ENCODE measurements at places on chromosomes 6 and 20.

GRCh38 chr20:56483970-56484369 lies 15.5 kb downstream of the RTF2 start:
- no peak for ATAC-seq

DNA sequence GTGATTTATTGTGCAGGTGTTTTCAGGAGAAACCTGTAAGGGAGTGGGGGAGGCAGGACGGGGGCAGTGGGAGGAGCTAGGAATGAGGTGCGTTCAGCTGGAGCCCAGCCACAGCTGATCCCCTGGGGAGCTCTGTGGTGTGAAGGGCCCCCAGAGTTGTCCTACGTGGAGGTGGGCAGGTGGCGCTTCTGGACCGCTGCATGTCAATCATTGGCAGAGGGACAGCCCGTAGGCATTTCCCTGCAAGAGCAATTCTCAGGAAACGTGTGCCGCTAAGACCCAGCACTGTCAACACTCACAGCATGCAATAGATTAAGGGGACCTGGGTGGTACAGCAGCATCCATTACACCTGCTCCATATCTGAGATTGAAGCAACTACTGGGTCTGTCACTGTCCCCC lies 88.0 kb downstream of the PRND start:
- ATAC-seq: no peak

DNA sequence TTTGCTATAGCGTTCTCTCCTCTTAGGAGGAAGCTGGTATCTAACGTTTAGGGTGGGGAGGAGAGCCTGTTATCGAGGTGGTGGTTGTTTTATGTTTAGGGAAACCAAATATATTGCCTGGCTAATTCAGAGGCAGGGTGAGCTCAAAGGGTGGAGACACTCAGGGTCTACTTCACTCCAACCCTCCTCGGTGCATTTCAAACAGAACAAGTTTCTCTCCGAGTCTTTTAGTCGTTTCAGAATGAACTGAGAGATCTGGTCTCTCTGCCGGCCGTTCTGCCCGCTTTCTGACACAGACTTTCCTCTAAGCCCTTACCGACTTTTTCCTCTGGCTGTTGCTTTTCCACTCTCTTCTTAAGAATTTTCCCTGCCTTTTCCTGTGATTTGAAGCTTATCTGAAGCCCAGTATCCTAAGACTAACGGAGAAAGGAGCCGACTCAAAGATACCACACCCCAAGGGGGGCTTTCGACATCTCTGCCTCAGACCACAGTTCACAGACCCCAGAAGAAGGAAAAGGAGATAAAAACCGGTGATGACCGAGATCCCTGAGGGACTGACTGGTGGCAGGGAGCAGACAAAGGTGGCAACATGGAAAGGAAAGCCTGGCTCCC lies 865 bp downstream of the STK38 start:
- peak; percentile 7 for ATAC-seq

- ATAC-seq: no peak
Observed at GRCh38 chr6:110392727-110393126, 22.6 kb downstream of the DDO start.

DNA sequence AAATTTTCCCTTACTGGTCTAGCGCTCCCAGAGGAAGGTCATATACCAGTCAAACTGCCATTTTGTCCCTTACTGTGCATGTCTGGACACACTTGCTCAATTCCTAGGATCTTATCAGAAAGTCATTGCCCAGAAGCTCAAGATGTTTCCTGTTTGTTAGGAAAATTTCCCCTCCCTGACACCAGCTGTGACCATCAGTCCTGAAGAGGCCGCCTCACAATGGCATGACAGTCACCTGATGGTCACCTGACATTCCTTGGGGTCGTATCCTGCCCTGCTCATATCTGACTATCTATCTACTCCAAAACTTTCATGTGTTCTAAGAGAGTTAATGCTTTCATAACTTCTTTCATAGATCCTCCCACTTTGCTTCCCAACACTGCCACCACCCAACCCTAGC lies 219.9 kb downstream of the OTOR start:
- ATAC-seq: no peak

GRCh38 chr6:3450888-3451287 lies 6.0 kb downstream of the SLC22A23 start:
- ATAC-seq: no peak

DNA sequence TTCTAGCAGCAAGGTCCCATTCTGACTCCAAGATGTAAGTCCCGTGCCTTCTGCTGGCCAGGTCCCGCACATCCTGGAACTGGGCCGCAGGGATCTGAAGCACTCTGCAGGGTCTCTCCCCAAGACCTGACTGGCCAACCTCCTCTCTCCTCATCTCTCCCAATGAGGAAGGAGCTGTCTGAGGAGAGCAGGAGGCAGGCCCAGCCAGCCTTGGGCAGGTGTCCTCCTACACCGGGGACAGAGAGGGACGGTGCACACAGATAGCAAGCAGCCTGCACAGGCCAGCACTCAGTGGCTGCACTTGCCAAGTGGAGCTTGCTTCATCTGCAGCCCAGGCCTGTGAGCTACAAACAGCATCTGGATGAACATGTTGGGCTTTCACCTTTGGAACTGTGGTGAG lies 76.8 kb upstream of the CD93 start:
- ATAC-seq: no peak

GRCh38 chr6:39543095-39543494 lies 182.1 kb downstream of the KIF6 start:
- no peak for ATAC-seq

DNA sequence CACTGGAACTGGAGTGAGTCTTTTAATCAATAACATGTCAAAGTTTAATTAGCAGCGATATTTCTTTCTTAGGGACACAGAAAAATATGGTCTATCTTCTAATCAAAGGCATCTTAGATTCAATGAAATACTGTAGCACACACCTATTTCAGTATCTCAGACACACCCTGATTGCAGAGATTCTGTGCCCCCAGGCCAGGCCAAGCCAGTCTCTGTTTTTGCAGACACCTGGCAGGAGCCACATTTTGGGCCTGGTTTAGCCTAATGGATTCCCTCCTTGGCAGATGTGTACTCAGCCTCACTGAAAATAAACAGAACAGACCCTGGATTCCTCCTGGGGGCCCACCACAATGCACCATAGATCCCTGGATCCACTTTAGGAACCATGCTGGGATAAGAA lies 74.8 kb downstream of the LRFN2 start:
- ATAC-seq: no peak

DNA sequence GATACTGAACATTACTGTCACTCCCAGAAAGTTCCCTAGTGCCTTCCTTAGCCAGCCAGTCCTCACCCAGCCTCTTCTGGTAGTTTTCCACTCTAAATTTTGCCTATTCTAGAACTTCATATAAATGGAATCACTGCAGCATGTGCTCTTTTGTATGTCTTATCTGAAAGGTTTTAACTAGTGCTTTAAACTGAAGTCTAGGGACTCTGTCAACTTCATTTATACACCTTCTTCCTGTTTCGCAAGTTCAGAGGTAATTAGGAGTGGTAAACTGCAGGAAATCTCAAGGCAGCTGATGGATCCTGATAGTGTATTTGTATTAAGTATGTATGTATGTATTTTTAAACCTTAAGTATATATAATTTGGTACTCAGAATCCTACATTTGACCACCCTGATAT lies 94.3 kb downstream of the TCP11 start:
- no peak for ATAC-seq

DNA sequence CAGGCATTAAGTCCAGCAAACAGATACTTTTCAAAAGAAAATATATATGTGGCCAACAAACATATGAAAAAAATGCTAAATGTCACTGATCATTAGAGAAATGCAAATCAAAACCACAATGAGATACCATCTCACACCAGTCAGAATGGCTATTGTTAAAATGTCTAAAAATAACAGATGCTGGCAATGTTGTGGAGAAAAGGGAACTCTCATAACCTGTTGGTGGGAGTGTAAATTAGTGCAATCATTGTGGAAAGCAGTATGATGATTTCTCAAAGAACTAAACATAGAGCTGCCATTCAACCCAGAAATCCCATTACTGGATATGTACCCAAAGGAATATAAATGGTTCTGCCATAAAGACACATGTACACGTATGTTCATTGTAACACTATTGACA lies 20.6 kb downstream of the KCNQ5 start:
- ATAC-seq: no peak

GRCh38 chr6:125995972-125996580 lies 9.7 kb downstream of the TRMT11 start:
- ATAC-seq: peak; percentile 88

- ATAC-seq: peak; percentile 59
Observed at GRCh38 chr6:24910961-24911725, 24.6 kb downstream of the RIPOR2 start.

DNA sequence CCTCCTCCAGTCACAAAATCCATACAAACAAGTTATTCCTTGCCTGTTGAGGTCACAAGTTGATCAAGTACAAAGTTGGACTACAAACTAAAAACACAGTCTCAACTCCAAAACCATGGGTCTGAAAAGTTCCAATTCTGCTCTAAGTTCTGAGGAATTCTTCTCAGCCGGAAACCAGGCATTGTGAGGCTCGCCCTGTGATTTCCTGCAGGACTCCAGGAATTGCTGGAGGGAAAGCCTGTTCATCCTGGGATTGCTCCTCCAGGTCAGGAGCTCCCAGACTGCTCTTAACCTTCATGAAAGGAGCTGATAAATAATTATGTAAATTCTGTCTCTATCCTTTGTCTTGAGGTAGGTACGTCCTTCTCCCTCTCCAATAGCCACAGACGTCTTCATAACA lies 8.5 kb downstream of the TRAM2 start:
- ATAC-seq: no peak

DNA sequence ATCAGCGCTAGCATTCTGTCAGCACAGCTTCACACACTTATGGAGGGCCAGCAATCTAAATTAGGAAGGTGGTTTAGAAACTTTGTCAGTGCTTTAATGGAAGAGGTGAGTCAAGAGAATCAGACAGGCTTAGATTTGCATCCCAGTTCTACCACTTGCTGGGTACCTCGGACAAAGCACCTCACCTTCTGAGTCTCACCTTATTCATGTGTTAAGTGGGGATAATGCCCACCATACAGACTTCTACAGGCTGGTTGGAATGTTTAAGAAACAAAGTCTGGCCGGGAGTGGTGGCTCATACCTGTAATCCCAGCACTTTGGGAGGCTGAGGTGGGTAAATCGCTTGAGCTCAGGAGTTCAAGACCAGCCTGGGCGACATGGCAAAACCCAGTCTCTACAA lies 12.2 kb upstream of the STK35 start:
- ATAC-seq: peak; percentile 20

- no peak for ATAC-seq
Observed at GRCh38 chr20:47859278-47859677, 74.0 kb upstream of the SULF2 start.

GRCh38 chr20:40646361-40646760 lies 42.7 kb downstream of the MAFB start:
- ATAC-seq: no peak

DNA sequence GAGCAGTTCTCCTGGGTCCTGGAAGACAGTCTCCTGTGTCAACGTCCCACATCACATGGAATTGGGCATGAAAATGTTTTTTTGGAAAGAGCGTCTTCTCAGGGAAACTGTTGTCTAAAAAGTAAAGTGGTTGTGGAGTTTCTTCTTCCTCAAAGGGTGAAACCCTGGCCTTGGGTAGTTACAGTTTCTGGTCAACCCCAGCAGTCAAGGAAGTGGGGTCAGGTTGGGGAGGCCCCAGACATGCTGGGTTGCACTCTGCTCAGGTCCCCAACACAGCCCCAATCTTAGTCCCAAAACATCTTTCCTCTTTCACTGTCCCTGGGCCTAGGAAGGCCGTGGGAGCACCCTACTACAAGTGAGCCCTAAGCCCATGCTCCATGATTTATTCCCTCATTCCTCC lies 996 bp upstream of the NFKBIE start:
- ATAC-seq: no peak

DNA sequence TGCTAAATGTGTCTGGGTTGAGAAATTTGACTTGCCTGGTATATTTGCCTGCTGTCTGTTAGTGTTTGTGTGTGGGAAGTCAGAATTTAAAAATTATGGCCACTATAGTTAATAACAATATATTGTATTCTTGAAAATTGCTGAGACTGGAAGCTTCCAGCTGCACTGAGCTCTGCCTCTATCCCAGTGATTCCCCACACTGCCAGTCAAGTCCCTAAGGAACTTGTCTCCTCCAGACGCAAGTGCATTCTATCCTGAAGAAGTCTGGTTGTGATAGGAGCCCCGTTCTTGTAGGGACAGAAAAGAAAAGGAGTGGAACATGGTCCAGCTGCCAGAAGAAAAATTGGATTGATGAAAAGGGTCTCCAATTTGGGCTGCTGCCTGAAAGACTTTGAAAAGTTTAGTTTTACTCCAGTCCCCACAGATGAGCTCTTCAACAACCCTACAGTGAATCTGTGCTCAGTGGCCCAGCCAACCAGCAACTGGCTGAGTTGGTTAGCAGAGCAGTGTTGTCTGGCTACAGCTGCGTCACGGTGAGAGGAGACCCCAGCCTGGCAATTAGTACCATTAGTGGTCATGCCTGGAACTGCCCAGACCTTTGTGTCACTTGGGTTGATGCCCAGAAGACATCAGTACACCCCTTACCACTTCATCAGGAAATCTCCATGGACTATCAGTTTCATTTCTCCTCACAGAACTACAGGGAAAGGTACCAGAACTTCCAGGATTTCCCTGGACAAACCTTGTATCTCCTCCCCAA lies 183.1 kb upstream of the MCHR2 start:
- ATAC-seq: no peak

GRCh38 chr20:8255945-8256632 lies 124.0 kb downstream of the PLCB1 start:
- no peak for ATAC-seq

- ATAC-seq: peak; percentile 47
Observed at GRCh38 chr20:46562373-46563169, 12.1 kb upstream of the OCSTAMP start.

DNA sequence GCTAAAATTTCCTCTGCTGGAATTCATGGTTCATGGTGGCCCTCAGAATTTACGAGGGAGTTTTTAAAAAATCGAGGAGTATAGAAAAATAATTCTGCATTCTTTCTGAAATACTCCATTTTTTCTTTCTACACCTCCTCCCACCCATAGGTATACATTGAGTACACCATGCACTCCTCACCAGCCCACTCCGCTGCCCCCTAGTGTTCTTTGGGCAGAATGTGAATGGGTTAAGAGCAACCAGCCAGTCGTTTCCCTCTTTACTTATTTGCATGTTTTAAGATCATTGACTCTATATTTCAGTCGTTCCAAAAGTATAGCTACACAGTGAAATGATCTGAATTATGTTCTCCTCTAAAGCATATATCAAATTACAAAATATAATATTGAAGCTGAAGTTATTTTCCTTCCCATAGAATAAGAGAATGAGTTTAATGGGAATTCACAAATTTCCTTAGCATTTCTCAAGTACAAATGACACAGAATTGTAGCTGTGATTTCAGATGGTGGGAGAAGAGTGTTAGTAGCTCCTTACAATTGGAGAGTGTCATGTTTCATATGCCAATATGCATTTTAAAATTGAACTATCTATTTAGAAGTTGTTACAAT lies 977.7 kb upstream of the SLC35B3 start:
- no peak for ATAC-seq

Data from activated CD4-positive, CD25-positive, alpha-beta regulatory T cell treated with anti-CD3 and anti-CD28 coated beads, Interleukin-2, amount 50 U/mL, for 24 hours (primary cell).